ENCODE measurements at places on chromosomes 7 and 10.

DNA sequence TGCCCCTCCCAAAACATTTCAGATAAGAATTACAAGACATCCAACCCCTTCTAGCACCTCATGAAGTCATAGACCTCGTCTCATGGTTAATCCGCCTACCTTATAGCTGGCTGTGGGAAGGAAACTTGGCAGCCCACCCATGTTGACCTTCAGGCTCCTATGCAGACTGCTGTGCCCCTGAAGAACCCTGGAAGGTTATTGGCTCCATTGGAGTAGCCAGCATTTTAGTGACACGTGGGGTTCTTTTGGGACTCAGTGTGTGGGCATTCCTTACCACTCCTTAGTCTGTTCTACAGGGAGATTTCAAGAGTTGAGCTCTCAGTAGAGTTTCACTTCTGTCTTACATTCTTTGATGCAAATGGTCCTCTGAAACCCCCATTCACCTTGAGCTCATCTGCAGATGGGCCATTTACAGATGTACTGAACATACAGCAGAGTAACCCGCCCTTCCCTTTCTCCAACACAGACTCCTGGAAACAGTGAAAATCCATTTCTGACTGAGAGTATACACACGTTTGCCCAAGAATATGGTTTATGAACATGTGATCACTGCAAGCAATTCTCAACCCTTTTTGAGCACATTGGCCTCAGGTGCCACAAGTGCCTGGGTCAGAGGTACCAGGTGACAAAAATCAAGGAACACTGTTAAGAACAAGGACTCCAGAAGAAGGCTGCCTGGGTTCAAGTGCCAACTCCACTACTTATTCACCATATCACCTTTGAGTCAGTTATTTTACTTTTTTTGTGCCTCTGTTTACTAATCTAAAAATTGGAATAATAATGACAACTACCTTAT lies 54.0 kb upstream of the HECW1 start:
- DNase-seq = no peak

DNA sequence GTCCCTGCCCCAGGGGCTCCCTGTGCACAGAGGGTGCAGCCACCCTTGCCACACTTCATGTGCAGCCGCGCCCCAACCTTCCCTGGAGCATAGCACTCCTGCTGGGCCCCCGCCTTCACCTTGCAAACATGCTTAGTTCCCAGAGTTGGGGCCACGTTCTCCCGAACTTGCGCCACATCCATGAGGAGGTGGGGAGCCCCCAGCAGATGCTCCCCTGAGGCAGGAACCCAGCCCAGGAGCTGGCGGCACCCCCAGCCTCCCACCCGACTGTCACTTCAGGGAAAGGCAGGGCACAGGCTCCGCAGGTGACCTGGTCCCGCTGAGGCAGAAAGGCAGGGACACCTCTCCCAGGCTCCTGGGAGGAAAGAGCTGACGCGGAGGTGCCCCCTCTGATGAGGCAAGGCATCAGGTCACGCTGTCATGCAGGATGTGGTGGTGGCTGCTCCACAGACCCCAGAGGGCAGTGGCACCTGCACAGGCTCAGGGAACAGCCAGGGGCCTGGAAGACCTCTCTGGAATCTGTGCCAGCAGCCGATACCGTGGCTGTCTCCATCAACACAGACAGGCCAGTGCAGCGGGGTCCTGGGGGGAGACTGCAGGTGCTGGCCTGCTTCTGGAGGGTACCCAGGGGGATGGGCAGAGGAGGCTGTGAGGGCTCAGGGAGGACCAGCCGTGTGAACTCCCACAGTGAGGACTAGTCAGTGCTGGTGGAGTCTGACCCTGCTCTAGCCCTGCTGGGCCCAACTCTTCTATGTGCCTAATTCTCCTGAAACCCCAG lies 221.3 kb downstream of the MAD1L1 start:
- no peak for DNase-seq

- no peak for DNase-seq
Measured at GRCh38 chr7:52436278-52436677, 599.2 kb upstream of the POM121L12 start.

GRCh38 chr7:13111230-13111629 lies 423.8 kb downstream of the ARL4A start:
- no peak for DNase-seq

DNA sequence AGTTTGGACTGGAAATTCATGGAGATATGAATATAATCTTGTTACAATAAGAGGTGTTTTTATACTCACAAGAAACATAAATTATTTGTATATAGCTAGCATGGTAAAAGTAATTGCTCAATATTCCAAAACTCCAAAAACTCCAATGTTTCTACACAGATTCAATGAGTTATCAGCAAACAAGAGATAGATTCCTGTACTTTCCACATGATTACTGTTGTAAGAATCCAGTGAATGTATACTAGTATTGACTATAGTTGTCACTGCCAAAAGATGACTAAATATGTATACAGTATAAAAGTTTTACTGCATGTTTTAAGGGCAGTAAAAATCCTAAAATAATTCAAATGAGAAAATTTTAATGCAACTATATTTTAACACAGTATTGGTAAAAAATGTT lies 10.7 kb downstream of the ATOH7 start:
- no peak for DNase-seq

- DNase-seq = no peak
Measured at GRCh38 chr7:25250386-25250785, 22.1 kb upstream of the NPVF start.

GRCh38 chr7:143046426-143046851 lies 5.7 kb upstream of the OR6V1 start:
- no peak for DNase-seq

DNA sequence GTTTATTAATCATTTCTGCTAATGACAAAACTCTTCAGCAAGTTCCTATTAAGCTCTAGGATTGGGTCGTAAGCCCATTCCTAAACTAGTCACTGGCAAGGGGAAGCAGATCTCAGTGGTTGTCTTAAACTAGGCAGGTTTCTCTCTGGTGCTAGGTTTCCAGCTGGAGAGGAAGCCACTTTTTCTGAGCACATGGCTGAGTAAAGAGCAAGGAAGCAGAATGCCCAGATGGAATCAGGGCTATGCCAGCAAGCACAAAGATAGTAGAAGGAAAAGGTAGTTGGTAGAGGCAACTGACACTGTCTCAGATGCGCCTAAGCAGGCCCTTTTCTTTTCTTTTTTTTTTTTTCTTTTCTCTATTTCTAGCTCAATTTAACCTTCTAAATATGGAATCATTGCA lies 224.9 kb downstream of the EXOC4 start:
- no peak for DNase-seq

DNA sequence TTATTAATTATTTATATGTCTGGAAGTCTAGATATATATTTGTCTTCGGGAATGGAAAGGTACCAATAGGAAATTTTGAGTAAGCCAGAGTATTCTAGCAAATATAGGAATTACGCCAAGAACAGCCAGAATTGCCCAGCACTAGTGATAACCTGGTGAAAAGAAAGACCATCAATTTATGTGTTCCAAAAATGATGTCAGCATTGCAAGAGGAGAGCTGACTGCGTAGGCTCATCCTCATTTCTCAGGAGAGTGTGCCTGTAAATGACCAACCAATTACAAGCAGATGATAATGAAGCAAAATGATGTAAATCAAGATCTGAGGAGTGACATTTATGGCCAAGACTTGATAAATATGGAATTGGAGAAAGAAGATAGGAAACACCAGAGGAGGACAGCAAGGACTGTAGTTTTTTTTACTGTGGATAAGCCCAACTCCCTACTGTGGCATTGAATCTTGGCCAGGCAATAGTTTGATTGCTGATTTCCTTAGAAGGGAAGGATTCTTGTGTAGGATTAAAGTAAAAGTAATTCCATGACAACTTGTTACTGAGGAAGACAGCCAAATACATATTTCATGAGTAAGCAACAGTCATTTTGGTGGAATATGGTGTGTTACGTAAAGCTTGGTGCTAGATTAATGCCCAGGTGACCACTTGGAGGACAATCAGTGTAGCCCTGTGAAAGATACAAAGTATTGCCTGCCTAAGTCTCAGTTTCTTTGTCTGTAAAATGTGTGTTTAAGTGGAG lies 590.8 kb downstream of the AUTS2 start:
- no peak for DNase-seq

DNA sequence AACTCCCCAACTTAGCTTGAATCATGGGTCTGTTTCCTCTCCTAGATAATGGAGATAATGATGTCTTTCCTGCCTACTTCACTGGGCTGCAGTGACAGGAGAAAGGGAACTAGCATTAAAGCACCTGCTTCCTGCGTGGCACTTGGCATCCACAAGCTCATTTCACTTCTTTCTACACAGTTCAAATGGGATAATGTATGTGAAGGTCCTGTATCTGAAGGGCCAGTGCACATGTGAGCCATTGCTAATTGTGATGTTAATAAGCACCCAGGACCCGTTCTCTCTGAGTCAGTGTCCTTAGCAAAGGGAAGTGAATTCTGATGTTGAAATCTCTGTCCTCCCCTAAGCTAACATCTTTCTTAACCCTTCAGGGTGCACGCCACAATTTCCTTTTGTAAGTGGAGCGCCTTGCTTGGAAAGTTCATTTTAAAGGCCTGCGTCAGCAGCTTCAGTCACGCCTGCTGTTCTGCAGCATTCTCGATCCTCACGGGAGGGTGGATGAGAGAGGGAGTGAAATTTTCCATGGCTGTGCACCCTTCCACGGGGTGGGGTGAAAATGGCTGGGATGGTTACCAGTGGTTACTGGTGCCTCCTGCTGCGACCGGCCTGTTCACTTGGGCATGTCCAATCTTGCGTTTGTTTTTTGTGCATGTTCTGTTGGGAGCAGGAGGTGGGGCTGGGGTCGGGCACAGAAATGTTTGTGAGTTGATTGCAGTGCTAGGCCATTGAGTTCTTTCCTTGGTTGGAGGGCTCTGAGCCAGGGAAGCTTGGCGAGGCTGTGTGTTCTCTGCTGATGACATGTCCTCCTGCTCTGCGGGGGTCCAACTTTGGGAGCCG lies 59.2 kb downstream of the HK1 start:
- no peak for DNase-seq

- DNase-seq = no peak
Measured at GRCh38 chr7:158527915-158528502, 59.6 kb downstream of the PTPRN2 start.

- DNase-seq = no peak
Measured at GRCh38 chr10:51806079-51806835, 106.9 kb upstream of the CSTF2T start.

- DNase-seq = no peak
Measured at GRCh38 chr10:115951242-115951641, 321.8 kb downstream of the GFRA1 start.

- DNase-seq = no peak
Measured at GRCh38 chr10:16949816-16950215, 132.6 kb upstream of the RSU1 start.
